ENCODE measurements at places on chromosomes 2 and 18.
A peak's percentile ranks its signal among the peaks of the same experiment; 100 is the strongest.

DNA sequence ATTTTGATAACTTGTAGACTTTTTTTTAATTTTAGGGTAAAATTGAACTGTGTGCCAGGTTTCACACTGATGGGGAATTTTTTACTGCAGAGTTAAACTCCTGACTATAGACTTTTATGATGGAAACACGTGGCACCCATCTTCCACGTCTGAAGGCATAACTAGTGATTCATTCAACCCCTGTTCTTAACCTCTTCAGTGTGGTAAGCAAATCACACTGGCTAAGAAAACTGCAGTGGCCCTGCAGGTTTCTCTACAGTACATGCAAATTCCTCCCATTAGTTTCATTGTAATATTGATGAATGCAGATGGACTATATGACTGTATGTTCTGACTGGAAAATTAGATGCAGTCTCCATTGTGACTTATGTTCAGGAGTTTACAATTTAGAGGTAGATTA, 47.2 kb downstream of the SMAD4 start:
- peaks cover 3% of the 10 kb centered on the region for H3K36me3 ChIP-seq
- no peak for DNase-seq
- H3K27me3 ChIP-seq = no peaks in the 10 kb centered on the region
- H3K27ac ChIP-seq = no peak overlapping the region
- peaks cover 7% of the 10 kb centered on the region for H3K4me1 ChIP-seq

DNA sequence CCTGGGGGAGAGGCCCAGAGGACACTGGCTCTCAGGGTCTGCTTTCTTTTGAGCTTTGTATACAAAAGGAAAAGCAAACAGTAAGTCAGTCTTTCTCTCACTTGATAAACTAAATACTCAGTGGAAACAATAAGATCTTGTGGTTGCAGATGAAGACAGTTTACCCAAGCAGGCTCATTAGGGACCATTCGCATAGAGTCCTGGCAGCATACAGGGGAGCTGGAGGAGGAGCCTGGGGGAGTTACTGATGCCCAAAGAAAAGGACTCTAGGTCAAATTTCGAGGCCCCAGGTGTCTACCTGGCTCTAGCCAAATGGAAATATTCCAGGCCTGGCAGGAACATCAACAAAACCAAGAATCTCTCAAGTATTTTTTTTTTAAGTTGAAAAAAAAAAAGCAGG, 225.3 kb downstream of the CNTNAP5 start:
- no peaks in the 10 kb centered on the region for H3K4me1 ChIP-seq
- no peak for DNase-seq
- H3K36me3 ChIP-seq = no peaks in the 10 kb centered on the region
- H3K4me3 ChIP-seq = no peak overlapping the region
- H3K27ac ChIP-seq = no peak overlapping the region
- H3K27me3 ChIP-seq = no peaks in the 10 kb centered on the region

GRCh38 chr2:100653449-100654035, 90.7 kb downstream of the PDCL3 start:
- peak; percentile 58 for DNase-seq
- no peak overlapping the region for H3K4me3 ChIP-seq
- H3K4me1 ChIP-seq = peaks cover 15% of the 10 kb centered on the region
- H3K36me3 ChIP-seq = no peaks in the 10 kb centered on the region

DNA sequence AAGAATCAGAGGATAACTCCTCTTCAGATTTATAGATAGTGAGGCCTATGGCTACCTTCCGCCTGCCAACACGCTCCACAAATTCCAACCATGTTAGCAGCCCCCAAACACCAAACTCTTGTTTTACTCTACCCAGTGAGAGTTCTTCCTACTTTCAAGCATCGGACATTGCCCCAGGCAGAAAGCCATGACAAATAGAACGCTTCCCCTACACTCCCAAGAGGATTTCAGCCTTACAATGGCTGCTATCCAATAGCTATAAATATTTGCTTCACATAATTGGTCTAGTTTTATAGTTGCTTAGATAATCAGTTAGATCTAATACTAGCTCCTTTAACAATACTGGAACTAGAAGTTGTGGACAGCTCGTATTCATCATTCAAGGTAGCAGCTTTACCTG, 503.4 kb upstream of the VRK2 start:
- H3K27me3 ChIP-seq = no peaks in the 10 kb centered on the region
- no peak overlapping the region for H3K27ac ChIP-seq

- H3K27me3 ChIP-seq = peaks cover 37% of the 10 kb centered on the region
- H3K27ac ChIP-seq = no peak overlapping the region
- no peak overlapping the region for H3K4me3 ChIP-seq
- DNase-seq = no peak
- no peaks in the 10 kb centered on the region for H3K4me1 ChIP-seq
These were observed 984 bp downstream of the TCF23 start for GRCh38 chr2:27149570-27150405.

- no peaks in the 10 kb centered on the region for H3K4me1 ChIP-seq
- H3K4me3 ChIP-seq = no peak overlapping the region
- H3K27me3 ChIP-seq = peaks cover 2% of the 10 kb centered on the region
- H3K27ac ChIP-seq = no peak overlapping the region
- DNase-seq = no peak
- no peaks in the 10 kb centered on the region for H3K36me3 ChIP-seq
These were observed 140.5 kb downstream of the ST6GAL2 start for GRCh38 chr2:106745468-106745867.

DNA sequence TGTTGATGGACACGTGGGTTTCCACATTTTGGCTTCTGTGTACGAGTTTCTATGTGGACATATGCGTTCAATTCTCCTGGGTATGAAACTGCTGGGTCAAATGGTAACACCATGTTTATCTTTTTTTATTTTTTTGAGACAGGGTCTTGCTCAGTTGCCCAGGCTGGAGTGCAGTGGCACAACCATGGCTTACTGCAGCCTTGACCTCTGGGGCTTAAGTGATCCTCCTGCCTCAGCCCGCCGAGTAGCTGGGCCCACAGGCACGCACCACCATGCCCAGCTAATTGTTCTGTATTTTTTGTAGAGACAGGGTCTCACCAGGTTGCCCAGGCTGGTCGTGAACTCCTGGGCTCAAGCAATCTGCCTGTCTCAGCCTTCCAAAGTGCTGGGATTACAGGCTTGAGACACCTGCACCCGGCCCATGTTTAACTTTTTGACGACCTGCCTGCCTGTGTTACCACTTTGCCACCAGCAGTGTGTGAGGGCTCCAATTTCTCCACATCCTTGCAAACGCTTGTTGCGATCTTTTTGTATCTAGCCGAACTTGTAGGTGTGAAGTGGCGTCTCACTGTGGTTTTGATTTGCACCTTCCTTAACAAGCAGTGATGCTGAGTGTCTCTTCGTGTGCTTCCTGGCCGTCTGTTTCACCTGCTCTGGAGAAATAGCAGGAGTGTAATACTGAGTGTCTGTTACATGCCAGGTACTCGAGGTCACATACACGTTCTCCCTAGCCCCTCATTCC, 6.9 kb downstream of the HSBP1L1 start:
- DNase-seq = no peak
- H3K4me1 ChIP-seq = peaks cover 5% of the 10 kb centered on the region
- H3K36me3 ChIP-seq = peaks cover 52% of the 10 kb centered on the region
- no peak overlapping the region for H3K4me3 ChIP-seq
- no peaks in the 10 kb centered on the region for H3K27me3 ChIP-seq

DNA sequence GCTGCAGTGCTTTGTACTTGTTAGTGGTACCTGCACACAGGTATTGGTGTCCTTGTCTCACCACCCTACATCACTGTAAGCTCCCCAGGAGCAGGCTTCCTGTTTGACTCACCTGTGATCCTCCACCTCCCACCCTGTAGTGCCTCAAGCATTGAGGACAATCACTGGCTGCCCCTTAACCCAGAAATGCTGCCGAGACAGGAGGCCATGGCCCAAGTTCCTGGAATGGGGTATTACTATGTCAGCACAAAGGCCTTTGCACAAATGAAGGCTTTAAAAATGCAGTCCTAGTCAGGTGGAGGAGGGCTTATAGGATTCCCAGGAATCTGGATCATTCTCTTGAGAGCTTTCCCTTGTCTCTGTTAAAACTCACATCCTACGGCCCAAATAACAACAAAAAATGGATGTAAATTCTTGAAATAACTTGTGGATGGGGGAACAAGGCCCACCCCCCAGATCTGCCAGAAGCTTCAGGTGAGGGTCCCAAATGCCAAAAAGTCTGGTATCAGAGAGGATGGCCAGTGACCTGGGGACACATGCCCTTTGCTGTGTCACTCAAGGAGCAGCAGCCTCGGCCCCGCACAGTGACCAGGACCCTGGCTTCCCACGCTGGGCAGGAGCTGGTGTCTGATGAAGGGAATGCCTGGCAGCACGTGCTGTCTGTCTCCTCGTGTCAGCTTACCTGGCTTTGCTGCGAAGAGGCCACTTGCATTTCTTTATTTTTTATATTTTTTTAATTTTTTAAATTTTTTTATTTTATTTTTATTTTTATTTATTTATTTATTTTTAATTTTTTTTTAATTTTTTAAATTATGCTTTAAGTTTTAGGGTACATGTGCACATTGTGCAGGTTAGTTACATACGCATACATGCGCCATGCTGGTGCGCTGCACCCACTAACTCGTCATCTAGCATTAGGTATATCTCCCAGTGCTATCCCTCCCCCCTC, 3.7 kb upstream of the IL37 start:
- no peak overlapping the region for H3K4me3 ChIP-seq
- no peaks in the 10 kb centered on the region for H3K4me1 ChIP-seq
- H3K27me3 ChIP-seq = no peaks in the 10 kb centered on the region
- H3K36me3 ChIP-seq = no peaks in the 10 kb centered on the region
- no peak overlapping the region for H3K27ac ChIP-seq
- no peak for DNase-seq

DNA sequence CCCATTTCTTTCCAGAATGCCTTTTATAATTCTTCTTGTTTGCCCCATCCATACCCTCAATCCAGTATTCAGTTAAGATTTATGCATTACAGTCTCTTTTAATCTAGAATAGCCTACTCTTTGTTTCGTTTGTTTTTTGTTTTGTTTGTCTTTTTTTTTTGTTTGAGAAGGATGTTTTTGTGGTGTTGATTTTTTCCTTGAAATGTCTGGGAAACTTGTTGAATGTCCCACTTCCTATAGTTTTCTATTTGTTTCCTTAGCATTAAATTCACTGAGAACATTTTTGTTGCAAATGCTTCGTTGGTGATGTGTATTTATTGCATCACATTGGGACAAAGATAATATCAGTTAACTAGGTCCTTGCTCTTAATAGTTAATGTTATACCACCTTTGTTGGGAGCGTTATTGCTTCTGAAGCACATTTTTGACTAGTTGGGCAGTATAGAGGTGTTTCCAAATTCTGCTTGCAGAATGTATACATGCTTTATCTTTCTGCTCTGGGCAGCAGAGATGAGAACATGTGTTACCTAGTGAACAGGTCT, 28.9 kb downstream of the ZNF638 start:
- H3K27ac ChIP-seq = no peak overlapping the region
- no peak overlapping the region for H3K4me3 ChIP-seq
- H3K36me3 ChIP-seq = peaks cover 72% of the 10 kb centered on the region
- no peaks in the 10 kb centered on the region for H3K27me3 ChIP-seq
- no peak for DNase-seq

GRCh38 chr2:138454761-138455160, 46.8 kb upstream of the SPOPL start:
- no peak for DNase-seq
- no peak overlapping the region for H3K4me3 ChIP-seq
- H3K27me3 ChIP-seq = no peaks in the 10 kb centered on the region

GRCh38 chr18:22883179-22883578, 49.9 kb upstream of the RBBP8 start:
- no peaks in the 10 kb centered on the region for H3K36me3 ChIP-seq
- no peaks in the 10 kb centered on the region for H3K4me1 ChIP-seq
- no peak overlapping the region for H3K4me3 ChIP-seq
- no peak overlapping the region for H3K27ac ChIP-seq
- H3K27me3 ChIP-seq = no peaks in the 10 kb centered on the region

DNA sequence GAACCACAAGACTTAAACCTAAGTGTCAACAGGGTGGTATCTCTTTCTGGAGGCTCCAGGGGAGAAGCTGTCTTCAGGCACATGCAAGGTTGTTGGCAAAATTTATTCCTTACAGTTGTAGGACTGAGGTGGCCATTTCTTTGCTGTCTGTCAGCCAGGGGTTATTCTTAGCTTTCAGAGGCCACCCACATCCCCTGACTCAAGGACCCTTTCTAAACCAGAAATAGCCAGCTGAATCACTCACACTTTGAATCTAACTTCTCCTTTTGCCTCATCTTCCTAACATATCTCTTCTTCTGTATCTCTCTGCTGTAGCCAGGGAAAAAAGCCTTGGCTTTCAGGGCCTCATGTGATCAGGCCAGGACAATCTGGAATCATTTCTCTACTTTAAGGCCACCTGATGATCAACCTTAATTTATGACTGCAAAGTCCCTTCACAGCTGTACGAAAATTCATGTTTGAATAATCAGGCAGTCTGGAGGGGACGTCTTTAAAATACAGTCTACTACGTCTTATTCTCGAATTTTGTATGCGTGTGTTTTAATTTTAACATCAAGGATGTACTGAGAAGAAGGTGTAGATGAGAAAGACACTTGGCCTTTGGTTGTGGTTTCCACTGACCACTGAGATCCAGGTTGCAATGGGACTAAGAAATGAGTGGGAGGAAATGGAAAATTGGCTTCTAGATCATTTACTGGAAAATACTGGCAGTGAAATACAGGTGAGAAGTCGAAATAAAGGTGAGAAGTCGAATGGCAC, 90.4 kb downstream of the DOCK10 start:
- H3K36me3 ChIP-seq = no peaks in the 10 kb centered on the region
- no peaks in the 10 kb centered on the region for H3K27me3 ChIP-seq
- peak overlapping the region; percentile 51 for H3K27ac ChIP-seq
- H3K4me1 ChIP-seq = peaks cover 35% of the 10 kb centered on the region

GRCh38 chr2:66665124-66665984, 230.4 kb downstream of the MEIS1 start:
- H3K27ac ChIP-seq = no peak overlapping the region
- H3K36me3 ChIP-seq = no peaks in the 10 kb centered on the region
- no peak overlapping the region for H3K4me3 ChIP-seq

DNA sequence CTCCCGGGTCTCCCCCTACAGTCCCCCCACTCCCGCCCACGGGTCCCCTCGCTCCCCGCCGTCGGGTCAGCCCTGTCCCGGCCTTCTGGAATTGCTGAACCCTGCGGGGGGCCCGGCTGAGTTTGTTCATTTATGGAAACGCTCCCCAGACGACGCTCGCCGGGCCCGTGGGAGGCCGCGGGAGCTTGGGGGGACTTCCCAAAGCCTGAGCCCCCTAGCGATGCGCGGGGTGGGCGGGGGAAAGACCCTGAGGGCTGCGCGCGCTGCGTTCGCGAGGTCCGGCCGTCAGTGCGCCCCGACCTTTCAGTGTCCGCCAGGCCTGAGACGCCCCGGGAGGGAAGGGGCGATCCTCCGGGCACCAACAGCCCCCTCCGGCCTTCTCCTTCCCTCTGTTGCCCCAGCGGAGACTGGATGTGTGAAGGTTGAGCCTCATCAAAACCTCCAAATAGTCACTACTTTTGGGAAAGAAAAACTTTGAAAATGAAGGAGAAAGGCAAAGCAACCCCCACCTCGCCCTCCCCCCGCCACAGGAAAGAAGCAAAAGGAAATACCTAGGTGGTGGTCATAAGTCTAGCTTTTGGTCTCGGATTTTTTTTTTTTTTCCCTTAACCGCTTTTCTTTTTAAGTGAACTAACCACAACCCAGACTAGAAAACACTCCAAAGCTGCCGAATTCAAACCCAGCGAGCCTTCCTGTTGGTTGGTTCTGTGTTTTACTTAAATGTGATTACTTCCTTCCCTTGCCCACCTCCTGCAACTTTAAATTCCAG, 509 bp upstream of the CYS1 start:
- H3K36me3 ChIP-seq = no peaks in the 10 kb centered on the region
- peak overlapping the region; percentile 64 for H3K4me3 ChIP-seq
- peaks cover 28% of the 10 kb centered on the region for H3K4me1 ChIP-seq
- no peak for DNase-seq
- peaks cover 9% of the 10 kb centered on the region for H3K27me3 ChIP-seq

GRCh38 chr2:30482011-30482410, 35.0 kb downstream of the LCLAT1 start:
- no peak overlapping the region for H3K27ac ChIP-seq
- no peaks in the 10 kb centered on the region for H3K27me3 ChIP-seq
- H3K4me1 ChIP-seq = no peaks in the 10 kb centered on the region
- H3K36me3 ChIP-seq = no peaks in the 10 kb centered on the region
